ENCODE measurements at places on chromosomes 11 and 22.

- no peak for DNase-seq
Observed at GRCh38 chr11:86675017-86675416, 2.6 kb upstream of the ME3 start.

DNA sequence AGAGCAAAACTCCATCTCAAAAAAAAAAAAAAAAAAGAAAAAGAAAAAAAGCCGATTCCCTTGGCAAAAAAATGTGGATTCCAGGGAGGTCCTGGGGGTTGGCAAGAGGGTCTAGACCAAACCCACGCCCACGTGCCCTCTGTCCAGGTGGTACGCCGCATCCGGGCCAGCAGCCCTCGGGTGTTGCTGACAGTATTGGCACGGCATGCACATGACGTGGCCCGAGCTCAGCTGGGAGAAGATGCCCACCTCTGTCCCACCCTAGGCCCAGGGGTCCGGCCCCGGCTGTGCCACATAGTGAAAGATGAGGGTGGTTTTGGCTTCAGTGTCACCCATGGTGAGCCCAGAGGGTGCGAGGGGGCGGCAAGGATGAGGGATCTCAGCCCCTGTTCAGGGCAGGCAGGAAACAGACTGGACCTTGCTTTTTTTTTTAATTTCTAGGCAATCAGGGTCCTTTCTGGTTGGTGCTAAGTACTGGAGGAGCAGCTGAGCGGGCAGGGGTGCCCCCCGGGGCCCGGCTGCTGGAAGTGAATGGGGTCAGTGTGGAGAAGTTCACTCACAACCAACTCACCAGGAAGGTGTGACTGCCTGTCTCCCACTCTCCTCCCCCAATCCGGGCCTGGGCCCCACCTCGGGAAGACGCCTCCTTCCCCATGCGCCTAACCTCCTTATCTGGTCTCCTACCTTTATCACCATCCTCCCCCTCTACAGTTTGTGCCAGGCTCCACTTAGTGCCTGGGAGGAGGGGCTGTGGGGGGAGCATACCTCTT is 2.0 kb downstream of the NHERF4 start:
- DNase-seq: no peak

GRCh38 chr22:27105142-27106025 is 448.0 kb downstream of the MIAT start:
- DNase-seq: no peak

DNA sequence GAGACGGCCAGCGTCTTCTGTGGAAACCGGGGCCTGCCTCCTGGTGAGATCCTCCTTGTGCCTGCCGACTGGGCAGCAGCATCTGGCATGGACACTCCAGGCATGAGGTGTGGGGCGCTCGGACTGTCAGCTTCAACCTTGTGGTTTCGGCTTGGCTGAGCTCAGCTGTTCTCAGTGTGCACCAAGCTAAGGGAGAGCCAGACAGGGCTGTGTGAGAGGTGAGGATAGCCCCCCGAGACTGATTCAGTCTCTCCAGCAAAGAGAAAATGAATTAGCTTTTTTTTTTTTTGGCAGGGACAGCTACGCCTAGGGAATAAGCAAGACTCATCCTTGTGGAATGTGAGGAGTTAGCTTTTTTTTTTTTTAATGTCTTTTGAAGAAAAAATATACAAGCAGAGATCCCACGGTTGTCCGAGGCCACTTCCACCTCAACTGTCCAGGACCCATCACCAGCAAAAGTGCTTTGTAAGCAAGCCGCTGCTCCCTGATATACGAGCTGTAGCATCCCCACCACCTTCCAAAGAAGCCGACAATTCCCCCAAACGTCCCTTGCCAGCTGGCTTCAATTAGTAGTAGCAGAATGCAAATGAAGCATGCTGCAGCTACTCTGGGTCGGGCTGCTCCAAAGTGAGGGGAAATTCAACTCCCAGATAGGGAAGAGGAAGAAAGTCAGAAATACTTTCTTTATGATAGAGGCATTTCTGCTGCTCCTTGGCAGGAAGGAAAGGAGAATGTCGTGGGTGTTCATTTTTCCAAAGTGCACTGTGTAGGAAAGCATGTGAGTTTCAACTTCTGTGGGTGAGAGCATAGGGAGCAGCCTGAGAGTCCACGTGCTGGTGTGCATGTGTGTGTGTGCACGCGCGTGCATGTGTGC is 9.7 kb upstream of the THY1 start:
- no peak for DNase-seq

DNA sequence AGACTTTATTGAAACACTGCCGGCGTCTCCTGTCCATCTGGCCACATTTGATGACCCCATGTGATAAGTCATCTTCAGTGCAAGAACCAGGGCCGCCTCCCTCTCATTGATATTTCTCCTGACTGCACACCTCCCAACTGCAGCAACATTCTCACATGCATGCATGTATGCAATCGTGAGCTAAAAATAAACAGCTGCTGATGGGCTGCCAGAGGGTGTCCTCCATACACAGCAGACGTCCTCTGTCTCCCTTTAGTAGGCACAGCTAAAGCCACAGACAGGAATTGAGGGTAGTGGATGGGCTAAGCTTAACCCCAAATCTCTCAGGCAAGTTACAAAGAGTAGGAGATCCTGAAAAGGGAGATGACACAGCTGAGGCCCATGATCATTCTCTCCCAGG is 106.7 kb upstream of the HSD17B12 start:
- no peak for DNase-seq

DNA sequence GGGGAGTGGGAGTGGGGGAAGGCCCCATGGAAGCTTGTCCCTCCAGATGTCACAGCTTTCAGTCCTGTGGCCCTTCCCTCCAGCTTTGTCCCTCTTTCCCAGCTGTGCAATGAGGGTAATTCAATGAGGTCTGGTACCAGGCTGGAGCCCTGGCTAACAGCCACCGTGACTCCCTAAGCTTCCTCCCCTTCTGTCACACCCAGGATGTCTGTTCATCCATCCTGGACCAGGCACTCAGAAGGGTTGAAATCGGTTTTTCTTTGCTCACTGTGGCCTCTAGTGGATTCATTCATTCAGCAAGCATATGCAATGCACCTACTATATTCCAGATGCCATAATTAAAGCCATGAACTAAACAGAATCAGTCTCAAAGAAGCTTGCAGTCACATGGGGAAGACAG is 38.7 kb downstream of the SYT13 start:
- DNase-seq: no peak

DNA sequence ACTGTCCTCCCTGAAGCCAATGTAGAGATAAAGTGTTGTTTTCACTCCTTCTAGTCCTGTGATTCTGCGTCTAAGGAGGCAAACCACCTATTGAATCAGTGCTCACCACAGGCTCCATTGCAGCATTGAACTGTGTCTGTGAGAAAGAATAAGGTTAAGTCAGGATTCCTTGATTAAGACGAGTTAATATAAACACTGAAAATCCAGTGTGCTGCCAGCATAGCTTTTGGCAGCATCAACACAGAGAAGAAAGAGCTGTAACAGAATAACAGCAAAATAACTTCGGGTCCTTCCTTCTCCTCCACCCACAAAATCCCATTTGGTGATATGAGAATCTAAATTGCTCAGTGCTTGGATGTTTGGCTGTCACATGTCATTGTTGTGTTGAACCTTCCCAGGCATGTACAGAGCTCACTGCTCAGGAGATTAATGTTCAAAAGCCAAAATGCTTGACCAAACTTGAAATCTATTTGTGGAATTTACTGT is 185.2 kb upstream of the DDI1 start:
- no peak for DNase-seq

- DNase-seq: no peak
Observed at GRCh38 chr11:119755356-119756071, 26.5 kb upstream of the NECTIN1 start.

DNA sequence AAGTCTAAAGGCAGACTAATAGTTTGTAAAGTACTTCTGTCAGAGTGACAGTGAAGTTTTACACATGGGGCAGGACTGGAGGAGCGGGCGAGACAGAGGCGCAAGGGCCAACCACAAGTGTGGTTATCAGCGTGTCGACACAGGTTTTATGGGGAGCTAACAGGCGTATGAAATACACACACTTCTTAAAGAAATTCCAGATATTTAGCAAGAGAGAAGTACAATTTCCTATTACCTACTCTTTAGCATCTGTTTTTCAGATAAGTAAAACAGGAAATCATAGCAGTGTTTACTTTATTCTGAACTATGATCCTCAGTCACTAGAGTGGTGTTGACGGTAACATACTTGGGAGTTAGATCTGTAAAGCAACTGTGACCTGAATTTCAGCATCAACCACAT is 22.5 kb downstream of the VSIG10L2 start:
- no peak for DNase-seq

- no peak for DNase-seq
Observed at GRCh38 chr11:66860449-66860831, 3.6 kb downstream of the LRFN4 start.

DNA sequence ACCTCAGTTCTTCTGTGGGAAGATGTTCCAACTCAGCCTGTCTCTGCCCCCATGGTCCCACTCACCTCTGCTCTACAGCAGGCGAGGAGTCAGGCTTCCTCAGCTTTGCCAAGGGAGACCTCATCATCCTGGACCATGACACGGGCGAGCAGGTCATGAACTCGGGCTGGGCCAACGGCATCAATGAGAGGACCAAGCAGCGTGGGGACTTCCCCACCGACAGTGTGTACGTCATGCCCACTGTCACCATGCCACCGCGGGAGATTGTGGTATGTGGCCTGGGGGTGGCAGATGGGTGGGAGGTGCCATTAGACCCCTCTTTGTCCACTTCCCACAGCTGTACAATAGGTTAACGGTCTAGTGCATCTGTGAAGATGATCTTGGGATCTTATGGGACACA is 73.3 kb downstream of the MYO7A start:
- DNase-seq: no peak

- no peak for DNase-seq
Observed at GRCh38 chr11:330307-330693, 9.6 kb upstream of the IFITM3 start.

GRCh38 chr11:80441821-80442220 is 1001.0 kb upstream of the TENM4 start:
- no peak for DNase-seq

- no peak for DNase-seq
Observed at GRCh38 chr22:25598609-25599008, 34.1 kb downstream of the GRK3 start.

DNA sequence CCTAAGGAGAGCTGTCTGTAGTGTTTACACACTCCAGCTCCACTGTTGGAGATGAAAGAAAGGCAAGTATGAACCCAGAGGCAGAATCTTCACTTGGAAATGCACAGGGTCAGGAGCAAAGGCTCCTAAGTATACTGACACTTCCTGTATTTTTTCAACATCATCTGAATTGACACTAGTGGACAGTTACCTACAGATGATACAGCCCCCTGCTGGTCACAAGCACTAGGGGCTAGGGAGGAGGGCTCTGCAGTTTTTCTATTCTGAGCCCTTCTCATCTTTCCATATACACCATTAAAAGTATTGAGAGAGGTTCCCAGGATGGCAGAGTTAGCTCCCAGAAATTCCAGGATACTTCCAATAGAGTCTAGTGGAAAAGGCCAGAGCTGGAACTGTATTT is 290.3 kb upstream of the API5 start:
- no peak for DNase-seq

- DNase-seq: no peak
Observed at GRCh38 chr11:35990170-35990569, 46.3 kb downstream of the LDLRAD3 start.

GRCh38 chr22:29726512-29727130 is 6.8 kb downstream of the CABP7 start:
- no peak for DNase-seq

DNA sequence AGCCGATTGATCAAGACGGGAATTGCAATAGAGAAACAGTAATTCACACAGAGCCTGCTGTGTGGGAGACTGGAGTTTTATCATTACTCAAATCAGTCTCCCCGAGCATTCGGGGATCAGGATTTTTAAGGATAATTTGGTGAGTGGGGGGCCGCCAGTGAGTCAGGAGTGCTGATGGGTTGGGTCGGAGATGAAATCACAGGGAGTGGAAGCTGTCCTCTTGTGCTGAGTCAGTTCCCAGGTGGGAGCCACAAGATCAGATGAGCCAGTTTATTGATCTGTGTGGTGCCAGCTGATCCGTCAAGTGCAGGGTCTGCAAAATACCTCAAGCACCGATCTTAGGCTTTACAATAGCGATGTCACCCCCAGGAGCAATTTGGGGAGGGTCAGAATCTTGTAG is 15.5 kb downstream of the MTFP1 start:
- DNase-seq: no peak

- no peak for DNase-seq
Observed at GRCh38 chr11:2796508-2797113, 89.0 kb downstream of the CDKN1C start.

- DNase-seq: no peak
Observed at GRCh38 chr11:33622186-33622585, 78.4 kb downstream of the C11orf91 start.

DNA sequence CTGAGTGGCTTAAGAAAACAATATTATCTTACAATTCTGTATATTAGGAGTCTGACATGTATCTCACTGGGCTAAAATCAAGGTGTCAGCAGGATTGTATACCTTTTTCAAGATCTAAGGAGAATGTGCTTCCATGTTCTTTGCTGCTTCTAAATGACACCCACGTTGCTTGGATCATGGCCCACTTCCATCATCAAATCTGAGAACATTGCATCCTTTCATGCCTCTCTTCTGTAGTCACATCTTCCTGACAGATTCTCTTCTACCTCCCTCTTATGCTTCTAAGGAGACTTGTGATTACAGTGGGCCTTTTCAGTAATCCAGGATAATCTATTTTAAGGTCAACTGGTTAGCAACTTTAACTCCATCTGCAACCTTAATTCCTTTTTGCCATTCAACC is 499.4 kb downstream of the FAM181B start:
- no peak for DNase-seq

- no peak for DNase-seq
Observed at GRCh38 chr11:129237880-129238638, 45.9 kb upstream of the ARHGAP32 start.

DNA sequence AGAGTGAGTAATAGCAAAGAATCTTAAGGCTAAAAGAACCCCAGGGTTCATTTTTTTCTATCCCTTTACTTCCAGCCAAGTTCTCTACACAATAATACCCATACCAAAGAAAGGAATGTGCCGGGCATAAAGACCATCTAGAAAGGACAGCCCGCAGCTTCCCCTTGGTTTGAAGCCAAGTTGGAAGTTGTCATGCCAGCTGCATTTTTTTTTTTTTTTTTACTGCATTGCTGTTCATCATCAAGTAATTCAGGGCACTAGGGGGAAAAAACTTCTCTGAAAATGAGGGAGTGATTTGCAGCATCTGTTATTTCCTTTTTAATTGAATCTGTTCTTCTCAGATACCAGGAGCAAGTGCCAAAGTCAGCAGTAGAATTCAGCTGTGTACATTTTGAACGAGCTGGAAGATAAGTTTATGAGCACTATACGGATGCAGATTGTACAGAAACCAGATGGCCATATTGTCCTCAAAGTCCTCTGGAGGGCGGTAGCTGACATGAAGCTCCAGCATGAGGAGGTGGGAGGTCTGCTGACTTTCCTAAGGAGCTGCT is 56.4 kb downstream of the UBASH3B start:
- DNase-seq: no peak

DNA sequence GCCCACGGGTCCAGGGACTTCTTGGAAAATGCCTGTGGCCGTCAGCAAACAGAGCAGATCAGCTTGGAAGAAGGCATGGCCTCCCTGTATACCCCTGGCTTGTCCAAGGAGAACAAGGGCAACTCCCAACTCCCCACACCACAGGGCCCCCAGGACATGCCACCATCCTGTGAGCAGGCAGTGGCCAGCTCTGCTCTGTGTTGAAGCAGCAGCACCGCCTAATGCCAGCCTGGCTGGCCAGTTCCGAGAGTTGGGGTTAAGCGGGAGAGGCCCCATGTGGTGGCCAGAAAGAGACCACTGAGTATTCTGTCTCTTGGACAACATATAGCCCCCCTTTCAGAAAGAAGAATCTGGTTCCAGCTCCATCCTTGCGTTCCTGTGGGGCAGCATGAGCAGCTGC is 209.2 kb downstream of the CTTN start:
- DNase-seq: no peak

Measured in central memory CD8-positive, alpha-beta T cell (primary cell).